ENCODE measurements at places on chromosomes 5 and 9.

DNA sequence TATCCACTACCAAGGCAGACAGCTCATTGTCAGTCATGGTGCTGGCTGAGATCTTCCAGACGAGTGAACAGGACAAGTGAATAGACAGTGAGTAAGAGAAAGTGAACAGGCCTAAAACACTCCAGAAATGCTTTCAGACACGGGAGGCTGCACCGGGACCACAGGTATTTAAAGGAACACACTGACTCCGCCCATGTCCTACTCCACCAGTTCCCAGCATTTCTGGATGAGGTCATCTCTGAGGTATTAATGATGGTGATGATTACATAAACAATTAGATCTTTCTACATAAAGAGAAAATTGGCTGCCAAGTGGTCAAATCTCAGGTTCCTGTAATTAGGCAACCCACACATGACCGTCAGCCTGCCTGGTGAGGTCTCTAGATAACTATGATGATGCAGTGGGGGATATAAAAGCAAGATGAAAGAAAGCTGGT, at the start of gene ACTBL2:
Gene ACTBL2, minus strand, starts transcription at position 141 of the 436 bp plus-strand sequence. Its CDS starts 104 bp downstream, at position 37.
- DNase-seq, result no peak

- DNase-seq, result no peak
These were observed 162.6 kb downstream of the GLIS3 start for GRCh38 chr9:4137234-4137633.

- DNase-seq, result no peak
These were observed 23.6 kb downstream of the TPD52L3 start for GRCh38 chr9:6351737-6352136.

DNA sequence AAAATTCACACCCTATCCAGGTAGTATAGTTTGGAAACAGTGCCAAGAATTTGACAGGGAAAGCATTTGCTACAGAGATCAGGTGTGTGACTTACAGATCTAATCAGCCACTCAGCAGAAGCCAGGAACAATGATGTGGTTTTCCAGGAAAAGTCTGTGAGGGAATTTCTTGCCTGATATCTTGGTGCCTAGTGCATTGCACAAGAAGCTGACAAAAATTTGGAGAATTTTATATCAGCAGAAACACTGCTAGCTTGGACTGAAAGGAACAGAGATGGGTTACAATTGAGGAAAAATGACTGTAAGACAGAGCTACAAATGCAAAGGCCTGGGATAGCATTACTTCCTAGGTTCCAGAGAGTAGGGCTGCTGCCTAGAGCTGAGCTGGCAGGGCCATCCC, 658.1 kb upstream of the CHD1 start:
- DNase-seq, result no peak

DNA sequence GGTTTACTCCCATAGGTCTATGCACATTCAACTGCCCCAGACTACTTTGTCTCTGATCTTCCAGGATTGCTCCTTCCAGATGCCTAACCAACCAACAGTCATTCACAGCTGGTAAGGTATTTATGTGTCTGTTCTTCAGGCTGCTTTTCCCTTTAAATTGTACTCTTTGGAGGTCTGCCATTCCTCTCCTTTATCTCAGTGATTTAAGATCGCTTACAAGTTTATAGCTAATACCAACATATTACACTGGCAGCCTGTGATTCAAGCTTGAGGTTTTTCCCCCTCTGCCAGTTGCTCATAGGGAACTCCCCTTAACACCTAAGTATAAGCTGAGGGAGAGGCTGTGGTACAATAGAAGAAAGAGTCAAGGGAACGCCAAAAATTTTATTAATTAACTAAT, 711.7 kb upstream of the EDIL3 start:
- no peak for DNase-seq

All from activated T-helper 1 cell treated with Interleukin-2 at 50 U/mL for 16 hours (primary cell).